ENCODE measurements at places on chromosomes 3 and 15. TPM values are rescaled to one million over a fixed set of nuclear protein-coding genes. Genes with fewer than 3 reads are reported as not detected.

NRG4 gene
- total RNA-seq, result not detected

TMEM108 gene
- total RNA-seq, result not detected

SNX33 gene
- total RNA-seq, result 3.8 TPM

SLC25A38 gene
- 53.5 TPM for total RNA-seq

CPNE4 gene
- total RNA-seq, result not detected

AADACL2 gene
- not detected for total RNA-seq

LRRC34 gene
- total RNA-seq, result 0.47 TPM

GPR171 gene
- 116 TPM for total RNA-seq

C15orf40 gene
- total RNA-seq, result 47.0 TPM

SCN11A gene
- 0.08 TPM for total RNA-seq

CYP11A1 gene
- not detected for total RNA-seq
